Femur (tissue), 1 donor: ENCODE measurements at places on chromosomes 13 and 19.
A peak's percentile ranks its signal among the peaks of the same experiment; 100 is the strongest.

DNA sequence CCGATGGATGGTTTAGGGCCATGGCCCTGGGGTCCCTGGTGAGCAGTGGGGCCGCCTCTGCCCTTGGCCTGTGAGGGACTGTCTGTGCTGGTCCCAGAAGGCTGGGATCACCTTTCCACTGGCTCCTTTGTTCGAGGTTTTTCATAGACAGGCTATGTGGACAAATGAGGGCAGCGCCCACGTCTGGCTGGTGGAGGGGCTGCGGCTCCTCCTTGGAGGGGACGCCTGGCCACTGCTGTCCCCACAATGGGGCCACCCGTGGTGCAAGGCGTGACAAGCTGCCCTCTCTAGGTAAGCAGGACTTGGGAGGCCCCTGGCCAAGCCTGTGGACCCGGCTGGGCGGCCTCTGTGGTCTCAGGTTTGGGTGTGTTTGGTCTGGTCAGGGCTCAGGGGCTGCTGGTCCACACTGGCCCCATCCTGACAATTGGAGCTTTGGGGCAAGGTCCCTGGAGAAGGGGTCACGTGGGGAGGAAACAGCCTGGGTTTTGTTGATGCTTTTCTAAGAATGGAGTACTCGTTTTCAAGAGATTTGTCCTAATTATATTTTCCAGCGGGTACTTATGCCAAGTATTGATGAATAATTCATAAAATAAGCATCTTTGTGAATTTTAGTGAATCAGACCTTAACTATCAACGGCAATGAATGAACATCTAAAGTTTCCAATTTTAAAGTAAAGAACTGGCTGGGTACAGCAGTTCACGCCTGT is 33.3 kb downstream of the MCF2L start:
- no peak for DNase-seq

DNA sequence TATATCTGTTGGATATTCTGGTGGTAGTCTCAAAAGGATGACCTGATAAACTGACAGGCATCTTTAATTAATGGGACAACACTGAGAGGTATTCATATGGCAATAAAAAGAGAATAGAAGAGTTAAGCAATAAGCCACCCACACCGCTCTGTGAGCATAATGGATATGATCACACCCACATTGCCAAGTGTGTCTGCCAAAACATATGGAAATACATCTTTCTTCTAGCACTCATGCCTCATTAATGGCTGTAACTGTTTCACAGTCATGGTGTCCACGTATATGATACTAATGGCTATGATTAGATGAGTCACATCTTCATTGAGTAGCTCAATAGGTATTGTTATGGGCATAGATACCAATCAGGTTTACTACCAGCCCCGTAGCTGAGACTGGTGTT is 13.1 kb downstream of the IGFL3 start:
- no peak for DNase-seq

DNA sequence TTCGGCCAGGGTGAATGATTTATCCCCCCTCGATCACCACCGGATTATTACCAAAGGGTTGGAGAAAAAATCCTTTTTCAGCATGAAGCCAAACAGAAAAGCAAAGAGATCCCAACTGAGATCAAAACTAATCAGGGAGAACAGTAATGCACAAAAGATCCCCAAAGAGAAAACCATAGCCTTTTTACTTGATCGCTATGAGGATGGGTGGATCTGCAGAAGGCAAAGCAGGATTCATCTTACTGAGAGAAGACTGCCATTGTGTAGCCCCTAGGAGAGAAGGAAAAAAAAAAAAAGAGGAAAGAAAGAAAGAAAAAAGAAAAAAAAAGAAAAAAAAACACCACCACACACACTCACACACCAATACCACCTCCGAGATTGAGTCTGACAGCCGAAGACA is at the start of gene FGF14:
FGF14 (minus strand) TSS at position 283 of the 400 bp plus-strand sequence.
- DNase-seq, result no peak

GRCh38 chr13:77729502-77730221 is 32.2 kb downstream of the SLAIN1 start:
- no peak for DNase-seq

- DNase-seq, result no peak
These were observed 29.4 kb downstream of the LYL1 start for GRCh38 chr19:13073263-13073662.

DNA sequence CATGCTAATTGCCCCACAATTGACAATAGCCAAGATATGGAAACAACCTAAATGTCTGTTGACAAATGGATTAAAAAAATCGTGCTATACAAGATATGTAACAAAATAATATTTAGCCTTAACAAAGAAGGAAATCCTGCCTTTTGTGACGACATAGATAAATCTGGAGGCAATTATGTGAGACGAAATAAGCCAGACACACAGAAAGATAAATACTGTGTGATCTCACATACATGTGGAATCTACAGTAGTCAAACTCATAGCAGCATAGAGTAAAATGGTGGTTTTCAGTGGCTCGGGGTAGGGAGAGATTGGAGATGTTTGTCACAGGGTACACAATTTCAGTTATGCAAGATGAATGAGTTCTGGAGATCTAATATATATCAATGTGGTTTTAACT is 895.8 kb downstream of the SLITRK6 start:
- no peak for DNase-seq

DNA sequence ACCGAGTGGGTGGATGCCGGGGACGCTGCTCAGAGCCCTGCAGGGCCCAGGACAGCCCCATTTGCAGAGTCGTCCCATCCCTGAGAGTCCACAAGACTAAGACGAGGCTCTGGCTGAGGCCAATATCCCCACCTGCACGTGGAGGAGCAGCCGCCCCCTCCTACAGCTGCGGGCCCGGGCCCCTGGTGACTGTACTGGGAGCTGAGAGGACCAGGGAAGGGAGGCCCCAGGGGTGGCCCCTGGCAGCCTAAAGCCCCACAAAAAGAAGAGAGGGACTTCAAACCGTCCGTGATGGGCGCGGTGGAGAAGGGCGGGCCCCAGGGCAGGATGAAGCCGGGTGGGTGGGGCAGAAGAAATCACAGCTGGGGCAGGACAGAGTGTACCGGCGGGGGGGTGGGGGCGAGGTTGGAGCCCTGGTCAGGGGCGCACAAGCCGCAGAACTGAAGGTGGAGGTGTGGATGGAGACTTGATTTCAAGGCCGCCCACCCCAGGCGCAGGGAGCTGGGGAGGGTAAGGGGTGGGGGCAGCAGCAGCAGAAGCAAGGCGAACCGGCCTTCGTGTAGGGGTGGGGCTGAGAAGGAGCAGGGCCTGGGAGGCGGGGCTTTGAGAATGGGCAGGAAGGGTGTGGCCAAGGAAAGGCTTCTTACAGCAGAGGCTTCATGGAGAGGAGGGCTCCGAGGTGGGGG is 12.9 kb downstream of the CFD start:
- DNase-seq, result no peak

GRCh38 chr19:21569494-21569865 is 64.1 kb downstream of the ZNF429 start:
- peak; percentile 79 for DNase-seq

GRCh38 chr13:97921176-97921816 is 32.2 kb upstream of the IPO5 start:
- peak; percentile 73 for DNase-seq
